ENCODE measurements at places on chromosomes 13 and 19. TPM values are rescaled to one million over a fixed set of nuclear protein-coding genes. Genes with fewer than 3 reads are reported as not detected.

DMAC2 gene
- total RNA-seq: 53.6 TPM

COL5A3 gene
- total RNA-seq: 0.80 TPM

ETV2 gene
- total RNA-seq: 0.46 TPM

PRTN3 gene
- not detected for total RNA-seq

FREM2 gene
- not detected for total RNA-seq

PTPRH gene
- total RNA-seq: 0.29 TPM

- DNase-seq: no peak
Measured at GRCh38 chr13:85141401-85141800, 657.8 kb downstream of the SLITRK6 start.

DNA sequence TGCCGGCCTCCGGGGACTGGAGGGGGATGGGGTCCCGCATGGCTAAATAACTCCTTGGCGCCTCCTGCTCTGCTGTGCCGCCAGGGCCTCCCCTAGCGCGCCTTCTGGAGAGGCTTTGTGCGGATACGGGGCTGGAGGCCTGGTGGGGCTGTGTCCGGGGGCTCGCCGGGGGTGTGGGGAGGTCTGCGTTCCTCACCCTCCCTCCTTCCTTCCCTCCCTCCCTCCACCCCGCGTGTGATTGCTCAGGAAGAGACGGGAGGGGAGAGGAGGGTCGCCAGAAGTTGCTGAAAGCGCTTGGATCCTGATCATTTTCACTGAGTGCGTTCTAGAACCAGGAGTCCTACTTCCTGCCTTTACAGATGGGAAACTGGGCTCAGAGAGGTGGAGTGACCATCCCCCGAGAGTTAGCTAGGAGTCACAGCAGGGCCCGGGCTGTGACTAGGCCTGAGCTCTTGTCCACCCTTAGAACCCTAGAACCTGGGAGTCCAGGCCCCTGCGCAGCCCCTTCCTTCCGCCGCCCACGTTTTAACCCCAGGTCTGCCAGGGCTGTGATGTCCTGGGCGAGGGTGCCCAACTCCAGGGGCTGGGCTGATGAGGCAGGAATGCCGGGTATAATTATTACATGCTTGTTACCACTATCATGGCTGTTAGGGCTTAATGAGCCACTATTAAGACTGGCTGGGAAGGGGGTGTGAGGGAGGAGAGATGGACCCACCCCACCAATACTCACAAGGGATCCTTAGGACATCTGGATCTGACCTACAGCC, 782 bp upstream of the JUND start:
- DNase-seq: peak; percentile 67

- DNase-seq: no peak
Measured at GRCh38 chr13:64327505-64328194, 2902.5 kb downstream of the PCDH9 start.

GRCh38 chr13:21957833-21958232, 287.0 kb downstream of the FGF9 start:
- no peak for DNase-seq

GRCh38 chr19:926323-926588, 421 bp downstream of the ARID3A start:
- DNase-seq: no peak

DNA sequence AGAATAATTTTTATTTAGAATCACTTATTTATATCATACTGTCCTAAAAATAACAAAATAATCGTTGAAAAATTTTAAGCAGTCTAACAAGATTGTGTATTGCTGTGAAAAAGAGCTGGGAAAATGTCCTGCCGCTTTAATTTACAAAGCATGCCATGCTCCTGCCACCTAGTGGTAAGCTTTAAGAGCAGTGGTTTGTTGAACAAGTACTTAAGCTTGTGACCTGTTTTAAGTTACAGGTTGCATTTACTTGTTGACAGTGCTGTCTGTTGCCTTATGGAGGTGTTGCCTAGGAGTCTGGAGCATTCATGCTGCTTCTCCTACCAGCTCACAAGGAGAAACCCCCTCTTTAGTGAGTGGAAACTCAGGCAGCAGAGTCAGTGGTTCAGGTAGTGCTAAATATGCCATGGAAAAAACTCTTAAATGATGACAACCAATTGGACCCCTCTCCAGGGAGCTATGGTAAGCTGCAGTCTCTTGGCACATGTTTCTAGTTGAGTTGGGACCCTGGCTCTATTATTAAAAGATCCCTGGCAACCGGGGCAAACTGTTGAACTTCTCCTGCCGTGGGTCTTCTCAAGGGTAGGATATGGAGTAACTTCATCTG, 68.4 kb downstream of the SPATA13 start:
- peak; percentile 62 for DNase-seq

GRCh38 chr13:40153516-40153915, 498.1 kb downstream of the COG6 start:
- no peak for DNase-seq

- no peak for DNase-seq
Measured at GRCh38 chr13:89082623-89083022, 1411.5 kb downstream of the SLITRK5 start.

DNA sequence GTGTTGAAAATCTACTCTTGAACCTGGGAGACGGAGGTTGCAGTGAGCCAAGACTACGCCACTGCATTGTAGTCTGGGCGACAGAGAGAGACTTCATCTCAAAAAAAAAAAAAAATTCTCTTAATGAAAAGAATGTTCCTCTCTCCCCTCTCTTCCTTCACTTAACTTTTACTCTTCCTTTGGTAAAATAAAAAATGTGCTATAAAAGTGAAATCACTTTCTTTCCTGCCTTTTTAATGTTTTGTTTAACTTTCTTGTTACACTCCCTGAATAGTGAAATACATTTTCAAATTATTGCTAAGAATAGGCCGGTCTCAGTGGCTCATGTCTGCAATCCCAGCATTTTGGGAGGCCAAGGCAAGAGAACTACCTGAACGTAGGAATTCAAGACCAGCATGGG, 86.5 kb downstream of the DACH1 start:
- no peak for DNase-seq

DNA sequence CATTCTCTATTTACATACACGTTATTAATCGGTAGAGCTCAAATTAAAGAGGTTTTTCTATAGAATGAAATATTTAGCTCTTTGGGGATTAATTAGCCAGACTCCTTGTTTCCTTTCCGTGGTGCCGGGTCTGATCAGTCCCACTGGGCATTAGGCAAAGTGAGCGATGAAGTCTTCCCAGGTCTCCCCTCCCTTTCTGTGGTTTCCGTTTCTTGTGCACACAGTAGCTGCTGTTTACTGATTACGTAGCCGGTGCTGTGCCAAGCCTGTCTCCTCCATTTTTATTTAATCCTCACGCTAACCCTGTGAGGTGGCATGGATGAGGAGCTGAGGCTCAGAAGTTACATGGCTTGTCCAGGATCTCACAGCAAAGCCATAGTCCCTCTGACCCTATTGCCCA, 9.0 kb downstream of the SLC25A15 start:
- DNase-seq: no peak

DNA sequence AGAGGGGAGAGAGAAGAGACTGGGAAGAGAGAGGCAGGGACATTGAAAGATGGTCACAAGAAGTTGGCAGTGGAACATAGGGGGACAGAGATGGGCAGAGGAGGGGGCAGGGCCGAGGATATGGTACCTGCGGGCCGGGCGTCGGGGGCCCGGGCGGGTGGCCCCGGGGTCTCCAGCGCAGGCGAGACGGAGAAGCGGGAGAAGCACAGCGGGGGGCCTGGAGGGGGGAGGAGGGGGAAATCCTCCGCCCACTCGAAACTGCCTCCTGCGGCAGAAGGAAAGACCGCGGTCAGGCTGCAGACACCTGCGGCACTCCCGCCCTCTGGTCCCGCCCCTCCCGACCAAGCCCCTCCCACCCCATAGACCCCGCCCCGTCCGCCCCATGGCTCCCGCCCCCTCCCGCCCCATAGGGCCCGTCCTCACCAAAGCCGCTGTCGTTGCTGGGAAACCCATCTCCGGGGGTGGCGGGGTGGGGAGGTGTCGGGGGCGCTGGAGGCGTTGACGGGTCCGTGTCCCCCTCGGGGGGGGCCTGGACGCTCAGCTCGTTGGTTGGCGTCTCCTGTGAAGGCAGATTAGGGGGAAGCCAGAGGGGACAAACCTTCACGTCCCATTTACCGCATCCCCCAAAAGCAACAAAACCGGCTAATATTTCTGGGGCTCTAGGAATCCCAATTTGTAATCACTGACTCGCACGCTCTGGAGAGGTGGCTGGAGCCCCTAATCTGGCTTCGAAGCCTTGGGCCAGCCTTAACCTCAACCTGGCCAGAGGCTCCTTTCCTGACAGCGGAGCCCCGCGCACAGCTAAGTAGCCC, 20.4 kb downstream of the LMTK3 start:
- no peak for DNase-seq

- DNase-seq: peak; percentile 98
Measured at GRCh38 chr19:3968556-3969434, 2.1 kb downstream of the DAPK3 start.
